Glutamatergic neuron (in vitro differentiated cells): ENCODE measurements at places on chromosomes 3 and 15.

DNA sequence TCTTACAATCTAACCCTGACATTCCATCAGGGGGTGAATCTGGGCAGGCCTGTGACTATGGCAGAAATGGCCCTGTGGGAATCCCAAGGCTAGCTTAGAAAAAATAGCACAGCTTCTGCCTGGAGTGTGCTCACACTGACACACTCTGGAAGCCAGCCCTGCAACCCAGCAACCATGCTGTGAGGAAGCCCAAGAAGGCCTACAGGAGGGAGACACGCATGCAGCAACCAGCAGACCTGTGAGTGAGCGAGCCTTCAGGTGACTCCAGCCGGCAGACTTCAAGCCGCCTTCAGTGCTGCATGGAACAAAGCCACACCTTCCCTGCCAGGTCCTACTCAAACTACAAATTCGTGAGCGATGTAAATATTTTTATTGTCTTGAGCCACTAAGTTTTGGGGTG lies 26.1 kb downstream of the RAB6B start:
- no peak for DNase-seq

DNA sequence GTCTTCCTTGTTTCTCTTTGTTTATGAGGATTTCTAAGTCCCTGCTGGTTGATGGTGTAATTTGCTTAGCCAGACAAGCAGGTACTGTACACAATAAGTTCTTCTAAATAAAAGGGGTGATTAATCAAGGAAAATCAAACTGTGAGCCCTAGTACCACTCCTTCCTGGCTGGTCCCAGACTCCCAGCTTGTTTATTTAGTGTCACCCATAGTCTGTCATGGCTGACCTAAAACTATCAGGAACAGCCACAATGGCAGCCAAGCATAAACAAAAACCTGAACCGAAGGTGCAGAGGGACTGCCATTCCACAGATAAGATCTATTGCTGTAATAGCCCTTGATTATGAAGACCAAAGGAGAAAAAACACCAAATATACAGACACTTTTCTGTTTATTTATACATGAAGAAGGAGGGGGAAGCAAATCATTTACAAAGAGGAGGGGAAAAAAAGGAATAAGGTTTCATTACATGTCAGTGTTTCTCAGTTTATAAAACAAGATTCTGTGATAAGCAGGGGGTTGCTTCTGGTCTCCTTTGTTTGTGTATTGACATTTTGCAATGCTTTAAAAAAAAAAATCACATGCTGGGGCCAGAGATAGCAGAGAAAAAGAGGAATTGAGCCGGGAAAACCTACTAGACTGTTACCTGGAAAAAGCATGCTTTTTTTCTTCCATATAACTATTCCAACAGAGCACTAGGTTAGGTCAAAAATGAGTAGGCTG lies 182.4 kb upstream of the DPH6 start:
- DNase-seq, result no peak

GRCh38 chr3:65674226-65674625 lies 364.5 kb downstream of the MAGI1 start:
- DNase-seq, result no peak

DNA sequence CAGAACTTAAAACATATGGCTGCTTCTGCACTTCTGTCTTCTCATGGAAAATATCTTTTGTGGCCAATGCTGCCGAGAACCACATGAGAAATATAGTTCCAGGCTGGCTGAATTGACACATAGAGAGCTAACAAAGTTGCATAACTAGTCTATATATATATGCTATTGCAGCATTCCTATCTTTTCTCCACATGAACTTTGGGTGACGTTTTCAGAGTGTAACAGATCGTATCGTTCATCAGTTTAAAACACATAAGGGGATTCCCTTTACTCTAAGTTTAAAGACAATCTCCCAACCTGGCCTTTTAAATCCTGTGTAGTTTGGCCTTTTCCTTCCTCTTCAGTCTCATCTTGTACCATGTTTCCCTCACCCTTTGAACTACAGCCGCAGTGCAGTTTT lies 394.2 kb upstream of the CBLB start:
- no peak for DNase-seq

- no peak for DNase-seq
Measured at GRCh38 chr3:111303760-111304159, 232.1 kb downstream of the NECTIN3 start.

GRCh38 chr15:80070840-80071239 lies 11.4 kb downstream of the ZFAND6 start:
- no peak for DNase-seq

- DNase-seq, result no peak
Measured at GRCh38 chr3:71492974-71493771, 90.4 kb downstream of the FOXP1 start.

GRCh38 chr15:85383470-85384148 lies 3.2 kb downstream of the AKAP13 start:
- DNase-seq, result no peak

- DNase-seq, result no peak
Measured at GRCh38 chr3:123618076-123618708, 33.3 kb upstream of the HACD2 start.

DNA sequence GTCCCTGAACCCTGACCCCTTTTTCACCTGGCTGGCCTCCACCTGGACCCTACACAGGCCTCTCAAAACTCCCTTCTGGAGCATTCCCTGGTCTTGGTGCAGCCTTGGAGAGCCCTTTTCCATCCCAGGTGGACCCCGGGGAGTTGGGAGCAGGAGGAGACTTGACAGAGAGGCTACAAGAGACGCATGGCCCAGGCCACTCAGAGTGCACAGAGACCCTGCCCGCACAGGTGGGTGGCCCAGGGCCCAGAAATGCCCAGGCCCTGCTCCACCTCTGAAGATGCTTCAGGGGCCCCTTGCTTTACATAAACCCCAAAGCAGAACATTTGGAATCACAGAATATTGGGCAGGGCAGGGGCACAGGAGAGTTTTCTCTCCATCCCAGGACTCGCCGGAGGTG lies 34.4 kb downstream of the CYP11A1 start:
- no peak for DNase-seq

GRCh38 chr3:161964857-161965256 lies 468.2 kb downstream of the OTOL1 start:
- no peak for DNase-seq

- no peak for DNase-seq
Measured at GRCh38 chr15:91113030-91113429, 13.0 kb downstream of the SV2B start.

GRCh38 chr3:61358364-61358763 lies 107.1 kb upstream of the FHIT start:
- no peak for DNase-seq

- no peak for DNase-seq
Measured at GRCh38 chr3:110790631-110791030, 281.0 kb upstream of the NECTIN3 start.

GRCh38 chr15:39510001-39510701 lies 70.7 kb upstream of the THBS1 start:
- DNase-seq, result no peak

GRCh38 chr3:21059404-21059803 lies 691.6 kb downstream of the ZNF385D start:
- DNase-seq, result no peak

- no peak for DNase-seq
Measured at GRCh38 chr3:142053835-142054234, 95.5 kb downstream of the TFDP2 start.

DNA sequence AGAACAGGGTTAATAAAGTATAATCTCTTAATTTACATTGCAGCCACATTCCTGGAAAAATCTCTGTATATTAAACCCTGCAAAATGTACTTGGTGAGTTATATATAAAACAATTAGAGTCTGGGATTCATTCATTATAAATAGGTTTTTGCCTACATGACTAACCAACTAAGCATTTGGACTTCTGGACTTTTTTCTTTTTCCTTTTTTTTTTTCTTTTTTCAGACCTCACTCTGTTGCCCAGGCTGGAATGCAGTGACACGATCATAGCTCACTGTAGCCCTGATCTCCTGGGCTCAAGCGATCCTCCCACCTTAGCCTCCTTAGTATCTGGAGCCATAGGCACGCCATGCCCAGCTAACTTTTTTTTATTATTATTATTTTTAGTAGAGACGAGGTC lies 4.5 kb downstream of the DNAJC13 start:
- no peak for DNase-seq

DNA sequence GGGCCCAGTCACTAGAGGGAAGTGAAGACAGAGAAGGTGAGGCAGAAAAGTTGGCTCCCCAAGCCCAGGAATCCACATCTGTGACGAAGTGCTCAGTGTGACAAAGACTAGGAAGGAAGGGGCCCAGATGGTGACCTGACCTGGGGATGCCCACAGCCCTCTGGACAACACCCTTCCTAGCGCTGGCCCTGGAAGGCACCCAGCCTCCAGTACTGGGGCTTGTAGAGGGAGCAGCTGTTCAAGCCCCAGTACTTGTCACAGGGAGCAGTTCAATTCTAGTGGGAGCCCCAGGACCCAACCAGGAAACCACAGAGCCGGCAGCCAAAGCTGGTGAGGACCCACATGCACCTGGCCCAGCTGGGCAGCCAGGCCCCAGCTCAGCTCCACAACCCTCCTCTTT lies 190.8 kb downstream of the XXYLT1 start:
- DNase-seq, result no peak

GRCh38 chr3:121896823-121897222 lies 2.6 kb downstream of the SLC15A2 start:
- DNase-seq, result no peak

DNA sequence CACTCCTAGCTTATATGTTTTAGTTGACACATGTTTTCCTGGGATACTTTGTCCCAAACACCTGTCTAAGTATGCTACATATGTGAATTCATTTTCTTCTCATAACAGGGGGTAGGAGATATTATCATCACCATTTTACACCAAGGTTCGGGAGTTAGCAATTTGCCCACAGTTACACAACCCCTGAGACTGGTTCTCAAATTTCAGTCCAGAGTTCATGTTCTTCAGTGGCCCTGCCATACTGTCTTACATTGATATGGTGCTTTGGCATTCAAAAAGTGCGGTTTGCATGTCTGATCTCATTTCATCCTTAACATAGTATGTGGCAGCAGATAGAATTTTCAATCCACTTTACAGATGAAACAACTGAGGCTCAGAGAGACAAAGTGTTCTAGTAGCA lies 38.4 kb downstream of the ROBO2 start:
- no peak for DNase-seq

DNA sequence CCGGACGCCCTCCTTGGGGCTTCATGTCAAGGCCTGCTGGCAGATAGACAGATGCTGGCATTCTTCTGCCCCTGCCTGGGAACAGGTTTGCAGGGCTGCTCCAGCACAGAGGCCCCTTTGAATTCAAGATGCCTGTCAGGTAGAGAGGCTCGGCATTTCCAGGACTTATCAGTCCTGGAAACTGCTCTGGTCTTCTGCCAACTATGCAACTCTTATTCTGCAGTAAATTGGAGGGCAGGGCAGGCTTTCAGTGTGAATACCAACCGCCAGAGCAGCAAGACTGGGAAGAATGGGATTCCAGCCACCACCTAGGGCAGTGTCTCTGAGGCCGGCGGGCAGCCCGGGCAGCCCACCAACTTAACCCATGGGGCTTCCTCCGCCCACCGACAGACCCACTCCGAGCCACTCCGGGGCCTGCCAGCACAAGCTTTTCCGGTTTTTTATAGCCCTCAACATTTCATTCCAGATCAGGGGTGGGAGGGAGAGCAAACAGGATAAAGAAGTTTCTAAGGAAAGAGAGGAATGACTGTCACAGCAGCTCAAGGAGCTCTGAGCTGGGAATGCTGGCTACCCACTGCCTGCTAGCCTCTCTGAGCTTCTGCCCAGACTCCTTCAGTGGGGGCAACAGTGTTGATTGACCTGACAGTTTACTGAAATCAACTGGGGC lies 140.9 kb downstream of the NTRK3 start:
- DNase-seq, result no peak

DNA sequence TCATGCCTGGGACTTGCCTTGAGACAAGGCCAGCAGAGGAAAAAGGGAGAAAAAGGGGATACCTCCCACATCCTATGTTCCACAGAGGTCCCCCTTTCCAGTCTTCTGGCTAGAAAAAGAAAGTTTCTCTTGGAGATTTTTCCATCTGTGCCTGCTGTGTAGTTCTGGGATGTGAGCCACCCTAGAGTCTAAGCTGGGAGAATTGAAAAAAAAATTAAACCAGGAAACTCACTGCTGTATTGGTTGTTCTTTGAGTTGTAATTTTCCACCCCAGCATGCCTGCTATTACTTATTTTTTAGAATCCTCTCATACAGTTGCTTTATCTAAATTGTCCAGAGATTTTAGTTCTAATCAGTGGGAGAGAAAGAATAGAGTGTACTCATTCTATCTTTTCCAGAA lies 68.4 kb downstream of the SV2B start:
- DNase-seq, result no peak

DNA sequence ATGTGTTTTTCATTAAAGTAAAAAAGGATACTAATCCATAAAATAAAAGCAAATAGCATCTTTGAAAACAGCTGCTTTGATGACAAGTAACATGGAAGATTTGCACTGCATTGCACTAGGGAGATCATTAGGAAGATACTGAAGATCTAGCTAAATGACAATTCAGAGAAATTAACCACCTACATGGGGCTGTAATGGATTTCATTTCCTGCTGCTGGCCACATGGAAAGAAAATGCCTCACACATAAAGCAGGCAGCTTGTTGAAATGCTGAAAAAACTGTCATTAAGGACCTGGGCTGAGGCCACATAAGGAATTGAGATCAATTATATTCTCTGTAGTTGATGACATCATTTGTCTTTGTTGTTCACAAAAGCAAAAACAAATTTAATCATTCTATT lies 94.1 kb downstream of the PYDC2 start:
- DNase-seq, result no peak

DNA sequence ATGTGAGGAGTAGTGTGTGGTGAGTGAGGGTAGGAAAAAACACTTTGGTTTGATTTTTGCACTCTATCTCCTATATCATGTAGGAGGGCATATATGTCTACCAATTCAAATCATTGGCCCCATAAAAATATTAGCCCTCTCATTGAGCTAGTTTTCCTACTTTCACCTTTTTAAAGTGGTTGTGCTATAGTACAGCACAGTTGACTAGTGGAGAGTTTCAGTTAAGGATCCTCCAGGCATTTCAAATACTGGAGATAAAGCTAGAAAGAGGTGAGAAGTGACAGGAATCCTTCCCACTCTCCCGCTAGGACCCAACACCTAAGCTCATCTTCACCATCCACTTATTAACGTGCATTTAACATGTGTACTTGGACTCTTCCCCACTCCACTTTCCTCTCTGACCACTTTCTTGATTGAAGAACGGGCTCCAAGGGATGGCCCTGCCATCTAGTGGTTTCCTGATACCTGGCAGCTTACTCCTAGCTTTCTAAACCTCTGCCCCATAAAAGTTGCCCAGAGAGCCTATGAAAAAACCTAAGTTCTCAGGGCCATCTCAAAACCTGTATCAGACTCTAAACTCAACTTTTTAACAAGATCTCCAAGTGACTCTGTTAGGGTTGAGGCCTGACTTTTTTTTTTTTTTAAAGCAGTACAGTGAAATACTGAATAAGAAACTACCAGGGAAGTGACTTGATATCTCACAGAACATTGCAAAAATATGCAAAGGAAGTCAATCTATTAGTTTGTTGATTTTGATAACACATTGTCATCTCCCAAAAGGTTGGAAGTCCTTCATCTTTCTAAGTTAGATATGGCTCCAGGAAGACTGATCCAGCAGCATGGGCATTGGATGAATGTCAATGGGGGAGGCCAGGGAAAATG lies 17.9 kb downstream of the IL12A start:
- DNase-seq, result peak; percentile 32
